ENCODE measurements at places on chromosomes 16 and 17.
A peak's percentile ranks its signal among the peaks of the same experiment; 100 is the strongest.

DNA sequence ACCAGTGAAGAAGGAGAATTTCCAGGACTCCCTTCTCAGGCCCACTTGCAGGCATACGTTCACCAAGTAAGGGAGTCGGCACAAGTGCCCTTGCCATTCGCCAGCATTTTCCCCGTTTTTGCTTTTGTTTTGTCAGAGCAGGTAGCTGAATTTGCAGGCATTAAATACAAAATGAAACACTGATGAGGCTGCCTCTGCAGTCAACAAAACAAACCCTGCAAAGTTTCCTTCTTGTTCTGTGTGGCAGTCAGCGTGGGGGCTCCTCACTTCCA, 7.8 kb downstream of the GLOD4 start:
- DNase-seq, result no peak

GRCh38 chr17:79890706-79891105, 51.5 kb upstream of the CBX4 start:
- no peak for DNase-seq

DNA sequence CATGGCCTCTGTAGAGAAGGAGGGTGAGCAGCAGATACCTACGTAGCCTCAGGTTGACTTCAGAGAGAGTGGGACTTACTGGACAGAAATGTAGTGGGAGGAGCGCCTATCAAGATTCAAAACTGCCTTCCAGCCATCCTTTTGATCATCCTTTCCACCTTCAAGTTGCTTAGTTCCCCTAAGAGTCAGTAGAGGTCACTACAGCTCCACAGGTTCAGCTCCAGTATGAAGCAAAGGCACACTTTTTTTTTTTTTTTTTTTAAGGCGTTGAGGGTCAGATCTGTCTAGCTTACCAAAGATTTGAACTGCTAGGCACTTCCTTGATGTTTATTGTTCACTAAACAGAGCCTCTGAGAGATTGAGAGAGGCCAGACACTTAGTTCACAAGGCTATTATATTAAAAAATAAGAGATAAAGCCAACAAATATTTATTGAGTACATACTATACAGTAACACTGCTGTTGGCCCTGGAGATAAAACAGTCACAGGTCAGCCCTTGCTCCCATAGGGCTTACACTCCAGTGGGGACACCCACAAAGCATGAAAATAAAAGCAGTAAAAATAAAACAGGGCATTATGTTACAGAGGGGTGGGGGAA, 3.1 kb downstream of the RNF227 start:
- peak; percentile 48 for DNase-seq

DNA sequence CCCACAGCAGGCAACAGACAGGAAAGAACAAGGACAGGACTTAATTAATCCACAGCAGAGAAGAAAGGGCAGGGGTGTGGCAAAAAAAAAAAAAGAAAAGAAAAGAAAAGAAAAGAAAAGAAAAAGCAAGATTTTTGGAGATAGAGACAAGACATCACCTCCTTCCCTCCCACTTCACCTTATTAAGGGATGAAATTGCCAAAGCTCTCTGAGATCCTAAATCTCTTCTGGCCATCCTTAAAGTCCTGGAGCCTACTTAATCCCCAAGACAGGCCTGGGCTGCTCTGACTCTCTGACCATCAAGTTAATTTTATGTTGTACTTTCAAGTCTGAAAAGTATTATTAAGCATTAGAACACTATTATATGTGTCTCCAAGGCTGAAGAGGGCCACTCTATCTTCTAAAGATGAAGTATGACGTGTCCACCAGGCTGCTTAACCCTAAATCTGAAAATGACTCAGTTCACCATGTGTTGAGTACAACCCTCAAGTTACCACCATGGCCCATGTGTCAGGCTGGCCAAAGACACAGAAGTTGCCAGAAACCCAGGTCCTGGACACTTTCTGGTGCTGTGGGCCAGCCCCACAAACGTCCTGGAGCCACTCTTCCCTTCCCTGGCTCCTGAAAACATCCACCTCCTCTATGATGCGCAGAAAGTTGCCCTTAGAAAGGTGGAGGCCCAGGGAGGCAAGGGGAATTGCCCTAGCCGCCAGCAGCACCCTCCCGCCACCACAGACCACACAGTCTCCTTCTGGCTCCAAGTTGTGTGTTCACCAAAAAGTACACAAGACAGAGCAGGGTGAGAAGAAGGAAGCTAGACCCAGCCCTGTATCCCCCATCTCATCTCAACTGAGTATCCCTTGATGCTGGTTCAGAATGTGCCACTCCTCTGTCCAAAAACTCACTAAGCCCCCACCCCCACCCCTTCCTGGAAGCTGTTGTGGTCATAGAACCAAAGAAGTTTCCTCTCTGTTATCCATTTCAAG, 2.7 kb downstream of the SOCS1 start:
- DNase-seq, result no peak

DNA sequence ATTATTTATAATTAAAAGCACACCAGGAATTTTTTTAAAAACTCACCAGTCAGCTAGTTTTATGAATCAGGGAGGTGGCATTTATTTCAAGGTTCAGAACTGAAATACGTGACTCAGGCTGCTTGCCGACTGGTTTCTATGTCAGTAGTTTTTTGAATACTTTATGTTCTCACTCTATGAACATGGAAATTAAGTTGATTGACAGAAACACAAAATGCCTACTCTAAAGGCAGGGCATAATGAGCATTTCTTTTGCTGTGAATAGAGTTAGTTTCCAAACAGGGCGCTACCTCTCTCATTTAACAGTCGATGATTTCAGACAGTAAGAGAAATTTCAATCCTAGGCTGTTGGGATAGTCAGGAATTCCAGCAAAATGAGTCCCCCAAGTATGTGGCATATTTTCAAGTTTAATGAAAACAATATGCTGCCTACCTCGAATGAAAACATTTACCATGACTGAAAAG, 6.7 kb downstream of the HS3ST3B1 start:
- DNase-seq, result no peak

- DNase-seq, result no peak
Observed at GRCh38 chr16:68754084-68754792, 17.1 kb downstream of the CDH1 start.

DNA sequence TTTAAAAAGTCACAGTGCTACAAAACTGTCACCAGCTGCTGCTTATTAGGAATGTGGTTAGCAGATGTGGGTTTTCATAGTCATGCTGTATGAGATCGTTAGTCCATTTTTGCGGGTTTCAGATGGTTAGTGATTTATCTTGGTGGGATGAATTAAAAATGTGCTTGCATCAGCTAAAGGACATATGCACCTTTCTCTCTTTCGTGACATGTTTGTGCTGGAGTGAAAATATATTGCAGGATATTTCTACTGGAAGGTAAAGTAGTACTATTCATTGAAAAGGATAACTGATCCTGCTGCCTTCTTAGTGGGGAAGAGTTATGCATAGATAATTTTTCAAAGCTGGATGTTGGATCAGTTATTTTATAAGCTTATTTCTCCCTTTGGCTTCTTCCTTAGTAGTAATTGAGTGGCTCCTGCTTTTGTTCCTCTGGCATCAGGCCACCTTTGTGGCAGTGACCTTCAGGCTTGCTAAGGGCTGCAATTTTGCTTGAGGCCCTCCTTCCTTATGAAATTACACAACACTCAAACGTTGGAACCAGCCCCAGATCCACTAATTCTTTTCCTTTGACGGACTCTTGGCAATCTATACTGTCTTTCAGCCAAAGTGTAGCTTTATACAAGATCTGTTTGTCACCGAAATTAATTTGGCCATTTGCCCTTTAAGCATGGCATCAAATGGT, 7.5 kb upstream of the SNTB2 start:
- no peak for DNase-seq

- DNase-seq, result no peak
Observed at GRCh38 chr16:53737552-53737951, 33.6 kb downstream of the FTO start.

DNA sequence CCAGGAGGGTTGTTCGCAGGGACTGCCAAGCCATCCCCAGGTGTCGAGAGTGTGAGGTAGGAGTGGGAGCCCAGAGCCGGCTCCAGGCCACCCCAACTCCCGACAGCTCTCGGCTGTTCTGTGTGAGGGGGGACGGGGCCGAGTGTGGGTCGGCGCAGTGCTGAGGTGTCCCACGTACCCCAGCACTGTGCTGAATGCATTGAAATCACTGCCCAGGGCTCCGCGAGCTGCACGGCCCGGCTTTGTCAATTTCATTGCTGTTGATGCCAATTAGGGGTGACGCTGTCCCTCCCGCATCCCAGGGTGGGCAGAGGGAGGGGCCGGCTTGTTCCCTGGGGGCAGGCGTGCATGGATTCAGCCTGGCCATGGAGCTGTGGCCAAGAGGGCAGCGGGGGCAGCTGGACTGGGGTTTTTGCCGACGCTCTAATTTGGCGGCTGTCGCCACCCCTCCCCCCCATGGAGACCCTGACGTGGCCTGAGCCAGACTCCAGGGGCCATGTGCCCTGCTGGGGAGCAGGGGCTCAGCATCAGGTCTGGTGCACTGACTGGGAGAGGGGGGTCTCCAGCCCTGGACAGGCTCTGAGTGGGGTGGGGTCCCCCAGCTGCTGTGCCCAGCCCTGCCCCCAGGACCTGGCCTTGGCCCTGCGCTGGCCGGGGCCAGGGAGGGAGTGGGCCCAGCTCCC, 14.3 kb downstream of the CENPX start:
- no peak for DNase-seq

DNA sequence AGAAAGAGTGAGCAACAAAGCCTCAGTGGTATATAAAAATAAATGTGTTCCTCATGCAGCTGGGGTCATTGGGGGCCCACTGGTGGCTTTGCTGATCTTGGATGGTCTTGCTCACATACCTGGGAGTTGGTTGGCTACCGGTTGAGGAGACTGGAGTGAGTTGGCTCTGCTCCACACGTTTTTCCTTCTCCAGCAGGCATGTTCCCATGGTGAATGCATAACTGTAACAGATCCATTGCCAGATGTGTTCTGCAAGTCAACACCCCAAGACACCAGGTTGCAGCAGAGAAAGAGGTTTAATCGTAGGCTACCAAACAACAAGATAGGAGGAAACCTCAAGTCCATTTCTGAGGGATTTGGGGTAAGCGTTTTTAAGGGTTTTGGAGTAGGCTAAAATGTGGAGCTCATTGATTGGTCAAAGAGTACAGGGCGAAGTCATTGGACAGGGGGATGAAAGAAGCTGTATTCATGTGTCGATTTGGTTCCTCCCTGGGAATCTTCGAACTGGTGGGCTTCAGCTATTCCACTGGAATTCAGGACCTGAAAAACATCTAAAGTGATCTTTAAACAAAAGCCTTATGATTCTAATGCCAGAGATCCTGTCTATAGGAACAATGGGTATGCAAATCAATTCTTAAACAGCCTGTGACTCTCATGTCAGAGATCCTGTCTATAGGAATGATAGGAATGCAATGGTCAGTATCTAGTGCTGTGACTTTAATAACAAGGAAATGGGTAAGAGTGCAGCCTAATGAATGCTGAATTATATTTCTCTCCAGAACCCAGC, 467.5 kb upstream of the C16orf82 start:
- DNase-seq, result no peak

GRCh38 chr16:57151369-57151768, 34.5 kb downstream of the PSME3IP1 start:
- no peak for DNase-seq

DNA sequence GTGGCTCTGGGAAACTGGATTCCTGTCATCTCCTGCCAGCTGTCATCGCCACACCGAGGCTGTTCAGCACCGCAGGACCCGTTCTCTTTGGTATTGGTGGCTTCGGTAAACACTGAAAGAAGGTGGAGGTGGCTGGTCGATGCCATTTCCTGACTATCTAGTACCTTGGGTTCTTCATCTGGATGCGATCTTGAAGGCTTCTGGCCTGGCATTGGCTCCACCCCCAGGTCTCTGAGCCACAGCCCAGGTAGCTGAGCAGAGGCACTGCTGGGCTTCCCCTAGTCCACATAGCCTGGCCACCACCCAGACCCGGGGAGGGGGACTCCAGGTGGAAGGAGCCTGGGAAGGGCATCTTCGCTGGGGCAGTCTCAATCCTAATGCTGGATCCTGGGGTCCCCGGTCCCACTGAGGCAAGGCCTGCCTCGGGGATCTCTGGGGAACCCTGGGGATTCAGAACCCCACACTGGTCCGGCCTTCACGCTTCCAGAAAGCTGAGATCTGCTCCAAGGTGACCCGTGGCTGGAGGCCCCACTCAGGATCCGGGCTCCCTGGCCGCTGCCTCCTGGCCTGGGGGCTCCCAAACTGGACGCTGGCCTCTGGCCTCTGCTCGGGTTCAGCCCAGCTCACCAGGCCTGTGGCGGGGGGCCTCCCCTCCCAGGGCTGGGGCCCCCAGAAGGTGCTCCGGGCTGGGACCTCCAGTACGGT, 1.8 kb downstream of the C16orf54 start:
- no peak for DNase-seq

GRCh38 chr17:70157151-70157550, 12.2 kb upstream of the KCNJ2 start:
- no peak for DNase-seq

- no peak for DNase-seq
Observed at GRCh38 chr17:18129041-18129502, 20.5 kb downstream of the MYO15A start.

DNA sequence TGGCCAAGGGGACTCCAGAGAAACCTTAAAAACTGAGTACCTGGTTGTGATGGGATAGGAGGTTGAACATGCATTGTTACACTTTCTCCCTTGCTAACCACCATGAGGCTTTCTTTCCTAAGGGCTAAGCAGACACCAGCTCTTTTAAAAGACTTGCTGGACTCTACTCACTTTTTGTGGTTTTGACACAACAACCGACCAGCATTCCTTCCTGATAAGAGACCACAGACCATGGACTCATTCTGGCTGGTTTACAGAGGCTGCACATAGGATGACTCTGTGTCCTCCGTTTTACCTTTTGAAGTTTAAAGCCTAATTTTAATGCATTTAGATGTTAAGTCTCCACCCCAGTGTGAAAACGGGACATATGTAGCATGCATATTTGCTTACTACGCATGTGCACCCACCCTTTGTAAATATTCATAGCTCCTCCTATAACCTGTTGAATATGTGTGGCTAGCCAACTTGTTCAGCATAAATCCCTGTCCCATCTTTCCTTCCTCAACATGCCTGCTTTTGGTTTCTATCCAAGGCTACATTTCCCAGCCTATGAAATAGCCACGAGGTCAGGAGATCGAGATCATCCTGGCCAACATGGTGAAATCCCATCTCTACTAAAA, 475.9 kb downstream of the GRIN2A start:
- DNase-seq, result no peak

GRCh38 chr16:21647562-21648164, 4.7 kb downstream of the IGSF6 start:
- DNase-seq, result no peak

- no peak for DNase-seq
Observed at GRCh38 chr16:50534091-50534490, 14.1 kb upstream of the NKD1 start.

GRCh38 chr17:73447319-73447718, 135.5 kb upstream of the CDC42EP4 start:
- DNase-seq, result no peak
